ENCODE measurements at places on chromosomes 7 and 10.
A peak's percentile ranks its signal among the peaks of the same experiment; 100 is the strongest.

GRCh38 chr10:116385994-116386809 is 41.4 kb upstream of the PNLIPRP3 start:
- DNase-seq = peak; percentile 17

GRCh38 chr7:33624215-33624614 is 281.1 kb upstream of the BMPER start:
- DNase-seq = no peak

GRCh38 chr7:47846138-47846836 is 102.0 kb downstream of the PKD1L1 start:
- DNase-seq = no peak

DNA sequence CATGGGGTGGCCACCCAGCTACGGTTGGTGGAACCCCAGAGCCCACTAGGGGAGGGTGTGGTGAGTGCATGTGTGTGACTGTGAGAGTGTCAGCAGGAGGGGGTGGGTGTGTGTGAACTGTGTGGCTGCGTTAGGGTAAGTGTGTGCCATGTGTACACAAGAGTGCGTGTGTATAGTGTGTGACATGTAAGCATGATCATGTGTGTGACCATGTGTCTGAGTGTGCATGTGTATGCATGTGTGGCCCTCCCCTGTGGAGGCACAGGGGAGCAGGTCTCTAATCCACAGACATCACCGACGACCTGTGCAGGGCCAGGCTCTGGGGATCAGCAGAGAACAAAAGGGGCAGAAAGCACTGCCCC is 3.5 kb upstream of the CFAP46 start:
- no peak for DNase-seq

DNA sequence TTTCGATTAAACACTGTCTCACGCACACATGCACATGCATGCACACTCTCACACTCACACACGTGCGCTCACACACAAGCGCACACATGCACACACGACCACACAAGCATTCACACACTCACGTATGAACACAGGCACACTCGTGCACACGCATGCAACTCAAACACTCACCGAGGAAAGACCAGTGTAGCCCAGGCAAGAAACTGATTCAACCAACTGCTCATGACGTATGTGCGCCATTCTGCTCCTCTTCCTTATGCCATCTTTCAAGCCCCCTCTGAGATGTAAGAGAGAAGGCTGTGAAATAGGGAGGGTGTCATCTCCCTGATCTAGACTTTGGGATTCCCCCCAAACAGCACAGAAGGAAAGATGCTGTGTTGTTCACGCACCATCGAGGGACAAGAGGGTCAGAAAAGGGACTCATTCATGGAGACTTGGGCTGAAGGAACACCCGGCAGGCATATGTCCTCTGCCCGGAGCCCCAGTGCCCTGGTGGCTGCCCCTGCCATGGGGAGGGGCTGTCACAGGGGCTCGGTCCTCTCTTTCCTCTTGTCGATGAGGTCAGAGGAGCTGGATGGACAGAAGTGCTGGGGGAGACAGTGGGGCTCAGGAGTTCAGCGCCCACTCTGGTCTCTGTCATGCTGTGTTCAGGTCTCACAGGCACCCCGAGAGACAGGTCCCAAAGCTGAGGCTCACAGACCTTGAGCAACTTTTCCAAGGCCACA is 130.1 kb upstream of the SHH start:
- no peak for DNase-seq

DNA sequence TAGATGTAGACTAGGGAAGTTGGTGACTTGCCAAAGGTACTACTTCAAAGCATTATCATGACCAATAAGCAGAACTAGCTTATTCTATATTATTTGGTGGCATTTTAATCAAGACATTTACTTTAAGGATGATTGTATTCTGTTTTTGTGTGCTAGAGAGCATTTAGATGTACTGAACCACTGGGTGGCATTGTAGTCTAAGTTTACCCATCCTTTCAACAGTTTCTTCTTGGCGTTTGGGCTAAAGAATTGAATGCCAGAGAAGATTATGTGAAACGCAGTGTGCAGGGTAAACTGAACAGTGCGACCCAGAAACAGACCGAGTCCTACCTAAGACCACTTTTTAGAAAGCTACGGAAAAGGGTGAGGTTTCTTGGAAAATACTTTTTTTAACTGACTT is 26.8 kb downstream of the PRPF18 start:
- no peak for DNase-seq

DNA sequence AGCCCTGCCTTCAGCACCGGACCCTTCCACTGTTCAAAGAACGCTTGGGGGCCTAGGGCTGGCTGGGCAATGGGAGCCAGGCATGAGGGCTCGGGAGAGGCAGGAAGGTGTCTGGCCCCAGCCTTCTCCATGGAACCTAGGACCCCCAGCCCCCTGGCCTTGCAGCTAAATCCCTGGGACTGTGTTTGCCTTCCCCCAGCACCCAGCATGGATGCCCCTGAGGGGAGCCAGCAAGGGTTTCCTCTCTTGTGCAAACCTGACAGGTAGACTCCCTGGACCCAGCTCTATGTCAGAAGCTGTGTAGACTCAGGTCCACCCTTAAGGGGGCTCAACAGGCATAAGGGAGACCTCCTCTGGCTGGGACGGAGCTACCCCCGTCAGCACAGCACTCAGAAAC is 288.0 kb downstream of the GRID1 start:
- DNase-seq = no peak

- no peak for DNase-seq
Observed at GRCh38 chr7:64562256-64562625, 630 bp downstream of the ZNF680 start.

DNA sequence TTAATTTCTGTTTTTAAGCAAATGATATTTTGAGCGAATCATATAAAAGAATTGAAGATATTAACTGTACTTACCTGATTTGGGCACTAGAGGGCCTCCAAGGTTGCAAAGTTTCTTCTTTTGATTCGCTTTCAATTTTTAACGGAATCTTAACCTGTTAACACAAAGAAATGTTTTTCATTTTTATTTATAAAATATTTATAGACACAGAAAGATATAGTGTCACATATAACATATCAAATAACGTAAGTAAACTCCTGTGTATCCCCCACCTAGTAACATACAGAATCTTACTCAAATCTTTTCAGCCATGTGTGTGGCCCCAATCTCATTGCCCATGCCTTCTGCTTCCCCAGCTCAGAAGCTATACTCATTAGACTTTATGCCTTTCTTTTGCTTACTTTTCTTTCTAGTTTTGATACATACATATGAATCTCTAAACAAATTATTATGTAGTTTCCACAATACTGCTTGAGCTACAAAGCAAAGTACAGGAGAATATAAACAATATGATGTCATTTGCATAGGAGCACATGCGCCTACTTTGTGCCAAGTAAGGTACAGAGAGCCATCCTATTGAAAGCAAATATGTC is 49.5 kb upstream of the ZPBP start:
- DNase-seq = peak; percentile 11

GRCh38 chr10:43879742-43880141 is 231.1 kb upstream of the ZNF32 start:
- no peak for DNase-seq

DNA sequence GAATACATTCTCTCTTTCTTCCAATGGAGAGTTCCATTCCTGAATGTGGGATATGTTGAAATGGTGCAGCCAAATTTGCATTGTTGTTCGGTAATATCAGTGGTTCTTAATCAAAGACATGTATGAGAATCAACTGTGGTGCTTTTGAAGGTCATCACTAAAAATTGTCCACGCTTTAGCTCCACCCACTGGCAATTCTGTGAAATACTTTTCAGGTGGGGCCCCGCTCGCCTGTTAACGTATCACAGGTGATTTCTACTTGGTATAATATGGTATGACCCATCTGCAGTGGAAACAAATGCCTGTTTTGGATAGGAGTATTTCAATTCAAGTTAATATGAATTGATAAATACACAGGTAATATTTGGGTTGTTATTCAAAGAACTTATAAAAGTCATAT is 178.4 kb downstream of the NSUN6 start:
- DNase-seq = no peak

GRCh38 chr7:9083837-9084236 is 650.4 kb downstream of the NXPH1 start:
- no peak for DNase-seq

DNA sequence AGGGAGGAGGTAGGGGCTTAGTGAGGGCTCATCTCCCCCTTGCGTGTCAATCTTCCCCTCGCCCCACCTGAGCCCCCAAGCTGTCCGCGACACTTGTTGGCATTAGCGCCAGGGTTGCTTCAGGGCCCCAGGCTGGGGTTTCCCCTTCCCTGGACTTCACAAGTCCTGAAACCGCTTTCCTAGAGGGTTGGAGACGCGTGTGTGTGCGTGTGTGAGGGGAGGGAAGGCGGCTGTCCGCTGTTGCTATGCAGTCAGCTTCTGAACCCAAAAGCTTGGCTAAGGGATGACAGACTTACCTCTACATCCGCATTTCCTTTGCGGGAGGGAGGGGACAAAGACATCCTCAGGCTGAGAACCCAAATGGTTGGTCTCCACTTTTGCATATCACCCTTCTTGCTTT is 803 bp downstream of the GOLGA7B start:
- peak; percentile 3 for DNase-seq

- no peak for DNase-seq
Observed at GRCh38 chr10:70479626-70480238, 1.2 kb downstream of the PALD1 start.

GRCh38 chr7:80885757-80886156 is 33.1 kb downstream of the SEMA3C start:
- DNase-seq = no peak

GRCh38 chr10:103373544-103373943 is 5.8 kb downstream of the TAF5 start:
- DNase-seq = no peak

DNA sequence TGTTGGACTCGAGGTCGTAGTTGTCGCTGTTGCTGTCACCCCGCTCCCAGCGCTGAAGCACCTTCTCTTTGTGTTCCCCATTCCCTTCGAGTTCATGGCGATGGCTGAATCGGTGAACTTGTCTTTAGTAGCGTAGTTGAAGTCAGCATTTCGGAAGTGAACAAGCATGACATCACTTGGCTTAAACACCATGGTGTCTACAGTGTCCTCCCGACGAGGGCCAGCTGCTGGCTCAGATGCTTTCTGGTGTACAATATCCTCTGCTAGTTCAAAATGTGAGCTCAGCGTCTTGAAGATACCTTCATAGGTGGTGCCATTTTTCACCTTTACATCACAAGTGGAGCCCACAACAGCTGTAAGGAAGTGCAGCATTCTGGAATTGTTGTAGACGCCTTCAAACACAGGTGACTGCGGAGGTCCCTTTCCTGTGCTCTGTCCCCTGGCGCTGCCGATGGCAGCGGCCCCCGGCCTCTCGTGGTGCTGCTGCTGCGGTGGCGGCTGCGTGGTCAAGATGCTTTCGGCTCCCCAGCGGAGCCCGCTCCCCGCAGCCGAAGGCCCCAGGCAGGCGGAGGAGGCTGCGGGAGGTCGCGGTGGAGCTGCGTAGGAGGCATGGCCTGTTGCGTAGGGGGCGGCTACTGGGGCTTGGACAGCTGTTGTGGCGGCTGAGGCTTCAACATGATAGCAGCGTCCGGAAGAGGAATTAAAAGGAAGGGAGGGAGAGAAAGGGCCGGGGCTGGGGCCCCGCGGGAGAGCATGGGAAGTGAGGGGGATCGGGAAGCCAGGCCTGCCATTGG is 59.3 kb downstream of the ANKMY2 start:
- DNase-seq = no peak

- DNase-seq = no peak
Observed at GRCh38 chr10:77188000-77188395, 449.6 kb downstream of the KCNMA1 start.

- no peak for DNase-seq
Observed at GRCh38 chr10:26621889-26622711, 75.4 kb upstream of the PDSS1 start.

- no peak for DNase-seq
Observed at GRCh38 chr7:117096330-117096729, 143.0 kb downstream of the ST7 start.

- no peak for DNase-seq
Observed at GRCh38 chr7:151138153-151138851, 29.2 kb downstream of the GBX1 start.

DNA sequence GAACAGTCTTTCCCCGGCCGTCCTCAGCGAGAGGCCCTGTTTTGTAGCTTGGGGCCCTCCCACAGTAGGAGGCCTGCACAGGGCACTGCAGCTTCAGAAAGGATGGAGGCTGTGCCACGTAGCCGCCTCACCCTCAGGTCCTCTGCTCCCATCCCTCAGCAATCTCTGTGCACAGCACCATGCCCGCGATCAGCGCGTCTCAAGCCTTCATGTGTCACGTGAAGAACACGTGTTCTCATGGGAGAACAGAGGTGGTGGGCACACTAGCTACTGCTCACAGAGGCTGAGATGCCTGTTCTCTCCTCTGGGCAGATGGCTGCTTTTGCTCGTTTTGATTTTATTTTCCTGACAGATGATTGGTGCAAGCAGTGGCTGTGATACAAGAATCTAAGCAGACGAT is 8.5 kb upstream of the SHH start:
- DNase-seq = no peak

GRCh38 chr10:132414402-132415016 is 17.5 kb downstream of the PWWP2B start:
- no peak for DNase-seq

DNA sequence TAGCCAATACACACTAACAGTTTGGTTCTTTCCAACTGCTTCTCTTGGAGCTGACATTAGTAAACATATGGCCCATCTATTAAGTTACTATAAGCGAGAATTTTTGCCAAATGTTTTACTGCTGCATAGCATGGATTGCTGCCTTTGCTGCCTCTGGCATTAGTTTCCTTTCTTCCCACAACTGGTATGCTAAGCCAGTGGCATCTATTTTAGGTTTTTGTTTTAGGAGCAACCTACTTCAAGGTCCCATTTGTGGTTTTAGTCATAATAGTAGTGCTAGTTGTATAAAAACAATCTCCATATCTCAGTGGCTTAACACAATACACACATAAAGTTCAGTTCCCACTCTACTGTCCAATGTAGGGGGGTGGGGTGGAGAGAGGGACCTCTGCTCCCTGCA is 25.9 kb upstream of the PANK1 start:
- no peak for DNase-seq

Measured in NCI-H1105 (cell line).